Activated T-cell treated with anti-CD3 and anti-CD28 coated beads for 48 hours (primary cell): ENCODE measurements at places on chromosomes 5 and 9.

GRCh38 chr5:59137846-59138245 is 555.0 kb downstream of the RAB3C start:
- no peak for DNase-seq

- no peak for DNase-seq
Observed at GRCh38 chr9:130437011-130437789, 7.6 kb upstream of the ASS1 start.

DNA sequence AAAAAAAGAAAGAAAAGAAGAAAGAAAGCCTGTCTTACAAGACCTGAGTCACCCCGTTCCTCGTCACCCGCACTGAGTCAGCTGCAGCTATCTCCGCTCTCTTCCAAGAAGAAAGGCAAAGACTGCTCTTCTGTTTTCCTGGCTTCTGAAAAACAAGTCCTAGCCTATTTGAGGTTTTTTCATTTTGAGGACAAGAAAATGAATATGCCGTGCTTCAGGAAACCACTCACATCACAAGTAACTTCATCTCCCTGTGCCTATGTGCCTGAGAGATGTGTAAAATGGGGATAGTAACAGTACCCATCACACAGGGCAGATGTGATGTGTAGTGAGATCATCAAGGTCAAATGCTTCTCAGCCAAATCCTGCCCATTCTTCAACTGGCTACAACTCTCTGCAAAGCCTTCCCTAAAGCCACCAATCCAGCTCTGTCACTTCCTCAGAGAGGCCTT is 78.4 kb downstream of the GLDC start:
- DNase-seq, result peak; percentile 16

DNA sequence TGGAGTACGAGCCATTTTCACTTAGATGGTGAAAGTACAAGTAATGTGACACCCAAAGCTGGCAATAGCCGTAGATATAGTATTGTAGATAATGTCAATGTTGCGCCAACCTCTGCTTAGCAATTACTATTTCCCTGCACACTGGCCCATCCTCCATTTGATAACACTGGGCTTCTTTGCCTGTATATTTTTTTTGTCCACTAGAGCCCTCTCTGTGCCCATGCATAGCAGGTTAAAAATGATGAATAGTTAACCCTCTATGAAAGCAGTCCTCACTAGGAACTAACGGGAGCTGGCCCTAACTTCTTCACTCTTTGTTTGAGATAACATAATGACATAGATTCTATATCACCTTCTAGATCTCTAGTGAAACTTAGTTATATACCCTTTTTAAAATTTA is 416.8 kb downstream of the TUSC1 start:
- DNase-seq, result no peak

- DNase-seq, result no peak
Observed at GRCh38 chr9:116156621-116157314, 3.2 kb downstream of the PAPPA start.

DNA sequence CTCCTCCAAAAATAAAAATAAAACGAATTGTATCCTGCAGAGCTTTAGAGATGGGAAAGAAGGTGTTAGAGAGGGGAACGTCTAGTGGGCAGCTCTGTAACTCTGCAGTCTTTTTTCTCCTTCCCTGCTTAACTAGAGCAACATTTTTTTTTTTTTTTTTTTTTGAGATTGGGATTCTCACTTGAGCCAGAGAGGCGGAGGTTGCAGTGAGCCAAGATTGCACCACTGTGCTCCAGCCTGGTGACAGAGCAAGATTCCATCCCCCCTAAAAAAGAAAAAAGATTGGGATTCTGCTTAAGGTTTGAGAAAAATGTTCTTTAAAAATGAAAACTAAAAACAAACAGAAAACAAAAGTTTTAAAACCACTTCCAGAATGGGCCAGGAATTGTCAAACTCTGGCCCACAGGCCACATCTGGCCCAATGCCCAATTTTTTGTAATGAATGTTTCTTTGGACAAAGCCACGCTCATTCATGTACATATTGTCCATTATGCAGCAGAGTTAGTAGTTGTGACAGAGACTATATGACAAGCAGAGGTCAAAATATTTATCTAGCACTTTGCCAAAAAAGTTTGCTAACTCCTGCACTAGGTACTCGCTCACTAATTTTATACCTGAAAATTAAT is 98.5 kb downstream of the ZCCHC7 start:
- DNase-seq, result no peak

GRCh38 chr5:136382791-136383190 is 17.4 kb upstream of the TRPC7 start:
- no peak for DNase-seq

GRCh38 chr9:95268681-95269080 is 48.8 kb downstream of the FANCC start:
- DNase-seq, result no peak

DNA sequence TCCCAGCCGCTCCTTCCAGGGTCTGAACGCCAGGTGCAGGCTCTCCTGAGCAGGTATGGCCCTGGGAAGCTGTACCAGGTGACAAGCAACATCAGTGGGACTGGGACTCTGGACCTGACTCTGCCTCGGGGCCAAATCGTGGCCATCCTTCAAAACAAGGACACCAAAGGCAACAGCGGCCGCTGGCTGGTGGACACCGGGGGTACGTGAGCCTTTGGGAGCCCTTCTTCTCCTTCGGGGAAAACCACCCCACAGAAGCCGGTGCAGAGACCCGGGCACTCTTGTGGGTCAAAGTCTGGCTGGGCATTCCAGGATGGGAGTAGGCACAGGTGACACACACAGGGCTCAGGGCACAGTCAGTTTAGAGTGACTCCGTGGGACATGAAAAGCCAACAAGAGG is 45.8 kb downstream of the ARHGEF37 start:
- DNase-seq, result no peak

DNA sequence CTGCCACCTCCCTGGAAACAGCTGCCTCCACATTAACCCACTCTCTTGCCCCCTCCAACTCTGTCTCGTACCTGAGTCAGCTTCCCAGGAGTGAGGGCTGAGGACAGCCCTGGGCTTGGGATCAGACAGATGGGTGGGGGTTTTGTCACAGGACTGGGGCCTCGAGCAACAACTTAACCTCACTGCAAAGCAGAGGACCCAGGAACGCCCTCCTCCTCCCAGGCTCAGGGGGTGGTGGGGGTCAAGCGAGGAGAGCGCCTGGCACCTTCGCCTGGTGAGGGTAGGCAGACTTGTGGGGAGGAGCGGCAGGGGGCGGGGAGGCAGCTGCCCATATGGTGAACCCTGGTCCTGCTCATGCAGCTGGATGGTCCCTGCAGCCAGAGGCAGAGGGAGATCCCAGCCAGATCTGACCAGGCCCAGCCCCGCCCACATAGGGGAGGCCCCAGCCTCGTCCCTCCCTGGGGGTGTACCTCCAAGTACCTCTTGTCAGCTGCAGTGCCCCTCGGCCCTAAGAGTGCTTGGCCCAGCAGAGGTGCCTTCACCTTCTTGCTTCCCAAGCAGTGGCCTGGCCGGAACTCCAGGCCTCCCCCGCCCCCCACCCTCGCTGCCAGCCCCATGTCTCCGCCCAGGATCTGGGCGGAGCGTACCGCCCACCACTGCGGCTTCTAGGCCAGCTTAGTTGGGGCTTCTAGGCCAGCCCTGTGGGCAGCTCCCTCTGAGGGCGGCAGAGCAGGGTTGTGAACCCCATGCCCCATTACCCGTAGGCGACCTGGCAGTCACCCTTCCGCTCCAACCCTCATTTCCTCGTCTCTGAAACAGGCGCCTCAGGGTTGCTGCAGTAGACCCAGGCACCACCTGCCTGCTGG is at the start of gene SARDH:
SARDH (minus strand) TSS at position 579 of the 866 bp plus-strand sequence. CDS start 4,179 bp downstream, outside the sequence.
- DNase-seq, result peak; percentile 34

DNA sequence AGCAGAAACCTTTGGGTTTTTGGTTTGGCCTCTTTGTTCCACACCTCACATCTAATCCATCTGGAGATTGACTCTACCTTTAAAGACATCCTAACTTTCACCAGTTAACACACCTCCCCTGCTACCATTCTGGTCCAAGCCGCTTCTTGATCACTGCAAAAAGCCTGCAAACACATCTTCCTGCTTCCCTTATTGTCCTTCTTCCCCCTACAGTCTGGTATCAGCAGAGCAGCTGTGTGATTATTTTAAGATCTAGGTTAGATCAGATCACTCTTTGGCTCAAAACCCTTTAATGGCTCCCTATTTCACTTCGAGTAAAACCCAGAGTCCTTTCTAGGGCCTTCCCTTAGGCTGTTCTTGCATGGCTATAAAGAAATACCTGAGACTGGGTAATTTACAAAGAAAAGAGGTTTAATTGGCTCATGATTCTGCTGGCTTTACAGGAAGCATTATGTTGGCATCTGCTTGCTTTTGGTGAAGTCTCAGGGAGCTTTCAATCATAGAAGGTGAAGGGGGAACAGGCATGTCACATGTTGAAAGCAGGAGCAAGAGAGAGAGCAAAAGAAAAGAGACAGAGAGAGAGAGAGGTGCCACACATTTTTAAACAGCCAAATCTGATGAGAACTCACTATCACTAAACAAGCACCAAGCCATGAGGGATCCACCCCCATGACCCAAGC is 1.5 kb upstream of the TEX10 start:
- no peak for DNase-seq

GRCh38 chr9:130608554-130609134 is 29.3 kb downstream of the FUBP3 start:
- DNase-seq, result no peak

DNA sequence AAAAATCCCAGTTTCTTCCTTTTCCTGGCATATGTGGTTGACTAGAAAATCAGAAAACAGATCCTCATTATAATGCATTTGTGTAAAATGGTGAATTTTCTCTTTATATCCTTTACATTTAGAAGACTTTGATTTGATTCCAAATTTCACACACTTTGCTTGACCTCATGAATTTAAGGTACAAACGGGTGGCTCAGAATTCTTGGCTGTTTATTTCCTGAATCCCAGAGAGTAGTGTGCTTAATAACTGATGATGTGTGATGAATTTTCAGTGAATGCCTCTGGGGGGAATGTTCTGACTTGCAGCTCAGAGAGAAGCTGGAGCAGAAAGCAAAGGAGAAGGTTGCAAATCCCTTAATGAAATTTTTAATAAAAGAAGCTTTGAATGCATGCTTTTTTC is 126.8 kb downstream of the SPATA31D1 start:
- DNase-seq, result no peak
